Stimulated activated CD4-positive, alpha-beta T cell treated with anti-CD3 and anti-CD28 coated beads, Interleukin-12 subunit alpha, Interleukin-12 subunit beta, amount 100 ng/mL, for 24 hours (primary cell): ENCODE measurements at places on chromosomes 2 and 18.

GRCh38 chr2:233705911-233706506 lies 6.7 kb upstream of the UGT1A5 start:
- DNase-seq = no peak

- DNase-seq = no peak
Observed at GRCh38 chr2:97702731-97703470, 10.5 kb upstream of the ZAP70 start.

DNA sequence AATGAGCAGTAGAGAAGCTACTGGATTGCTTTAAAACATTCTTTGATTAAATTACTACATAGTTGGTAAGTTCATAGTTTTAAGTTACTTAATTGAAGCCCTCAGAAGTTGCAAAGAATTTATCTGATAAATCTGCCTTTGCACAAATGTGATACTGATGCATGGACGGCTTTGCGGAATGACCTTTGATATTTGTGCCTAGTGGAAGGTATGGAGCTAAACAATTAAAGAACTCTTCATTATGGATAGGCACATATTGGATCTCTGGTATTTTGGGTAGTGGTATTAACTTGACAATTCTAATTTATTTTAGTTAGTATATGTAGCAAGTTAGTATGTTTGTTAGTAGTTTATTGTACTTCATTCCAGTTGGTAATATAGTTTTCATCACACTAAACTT lies 54.1 kb downstream of the CFAP210 start:
- DNase-seq = no peak

- DNase-seq = no peak
Observed at GRCh38 chr2:18455236-18455862, 105.1 kb downstream of the RDH14 start.
